Thoracic aorta (tissue), 2 donors: ENCODE measurements at places on chromosomes 5 and 9. TPM values are rescaled to one million over a fixed set of nuclear protein-coding genes. Genes with fewer than 3 reads are reported as not detected.

DNA sequence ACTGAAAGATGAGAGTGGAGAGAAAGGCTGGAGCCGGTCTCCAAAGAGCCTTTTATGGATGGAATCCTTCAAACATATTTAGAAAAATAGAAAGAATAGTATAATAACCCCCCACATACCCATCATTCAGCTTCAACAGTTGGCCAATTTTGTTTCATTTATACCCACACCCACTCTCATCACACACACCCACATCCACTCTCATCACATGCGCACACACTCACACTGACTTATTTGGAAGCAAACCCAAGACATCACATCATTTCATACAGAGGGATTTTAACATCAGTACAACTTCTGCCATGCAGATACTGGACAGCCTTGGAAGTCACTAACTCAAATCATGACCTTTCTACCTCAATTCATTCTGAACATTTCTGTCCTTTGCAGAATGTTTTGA, 72.8 kb upstream of the CPLX2 start:
- DNase-seq: no peak

- no peak for DNase-seq
Observed at GRCh38 chr5:39678534-39678933, 253.8 kb upstream of the DAB2 start.

DNA sequence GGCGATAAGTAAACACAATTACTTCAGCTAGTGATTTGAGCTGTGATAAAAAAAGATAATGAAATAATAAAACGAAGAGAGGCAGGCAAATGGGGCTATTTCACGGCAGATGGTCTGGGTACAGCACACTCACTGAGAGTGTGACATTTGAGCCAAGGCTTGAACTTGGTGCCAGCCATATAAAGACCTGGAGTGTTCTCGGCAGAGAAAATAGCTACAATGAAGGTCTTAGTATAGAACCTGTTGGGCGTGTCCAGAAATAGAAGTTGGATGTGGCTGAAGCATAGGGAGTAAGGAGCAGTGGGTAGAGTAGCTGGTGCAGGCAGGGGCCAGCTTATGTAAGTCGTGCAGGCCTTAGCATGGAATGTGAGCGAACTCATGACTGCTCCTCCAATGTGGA, 660.3 kb upstream of the WWC1 start:
- no peak for DNase-seq

DNA sequence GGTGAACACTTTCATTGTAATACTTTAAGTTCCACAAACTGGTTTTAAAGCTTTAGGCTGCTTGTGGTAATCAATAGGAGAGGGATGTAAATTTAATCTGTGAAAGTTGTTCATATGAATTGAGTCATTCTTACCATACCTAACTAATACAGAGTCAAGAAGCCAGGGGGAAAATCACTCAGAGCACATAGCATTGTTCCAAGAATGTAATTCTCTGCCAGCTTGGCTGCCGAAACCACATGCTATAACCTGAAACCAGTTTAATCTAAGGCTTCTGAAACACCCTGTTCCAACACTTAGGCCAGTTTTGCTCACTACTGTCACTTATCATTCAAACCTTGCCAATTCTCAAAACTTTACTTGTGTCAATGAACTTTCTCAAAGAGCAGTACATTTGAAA, 528.8 kb upstream of the GRAMD2B start:
- DNase-seq: no peak

DNA sequence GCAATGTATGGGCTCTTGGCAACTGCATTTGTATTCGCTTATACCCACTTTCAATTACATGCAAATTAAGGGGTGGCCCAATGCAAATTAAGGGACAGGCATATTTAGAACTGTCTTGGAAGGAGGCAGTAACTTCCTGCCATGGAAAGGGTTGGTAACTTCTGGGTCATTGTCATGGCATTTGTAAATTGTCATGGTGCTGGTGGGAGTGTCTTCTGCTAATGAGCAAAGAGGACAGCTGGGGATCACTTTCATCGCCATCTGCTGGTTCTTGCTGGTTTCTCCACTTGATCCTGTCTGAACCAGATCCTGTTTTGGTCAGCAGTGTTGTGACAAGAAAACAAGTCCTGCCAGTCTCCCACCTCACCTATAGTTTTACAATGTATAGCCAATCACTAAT, 23.3 kb upstream of the UGT3A2 start:
- DNase-seq: no peak

DNA sequence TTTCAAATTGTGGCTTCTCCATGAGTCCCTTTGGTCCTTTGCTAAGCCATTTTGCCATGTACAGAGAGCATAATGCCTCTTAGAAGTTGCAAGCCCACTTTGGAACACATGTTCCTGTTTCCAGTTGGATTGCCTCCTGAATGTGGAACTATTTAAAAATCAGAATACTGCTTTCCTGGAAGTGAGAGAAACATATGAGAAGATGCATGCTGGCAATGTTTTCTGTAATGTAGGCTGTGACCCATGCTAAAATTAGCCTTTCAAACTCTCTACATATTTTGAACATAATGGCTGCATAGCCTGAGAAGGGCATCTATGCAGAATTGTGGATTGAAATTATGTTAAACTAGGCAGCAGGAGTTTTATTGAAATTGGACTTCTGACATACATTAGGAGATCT, 175.5 kb upstream of the PAPPA start:
- DNase-seq: no peak

GRCh38 chr5:142531977-142532780, 153.7 kb downstream of the FGF1 start:
- DNase-seq: no peak

DNA sequence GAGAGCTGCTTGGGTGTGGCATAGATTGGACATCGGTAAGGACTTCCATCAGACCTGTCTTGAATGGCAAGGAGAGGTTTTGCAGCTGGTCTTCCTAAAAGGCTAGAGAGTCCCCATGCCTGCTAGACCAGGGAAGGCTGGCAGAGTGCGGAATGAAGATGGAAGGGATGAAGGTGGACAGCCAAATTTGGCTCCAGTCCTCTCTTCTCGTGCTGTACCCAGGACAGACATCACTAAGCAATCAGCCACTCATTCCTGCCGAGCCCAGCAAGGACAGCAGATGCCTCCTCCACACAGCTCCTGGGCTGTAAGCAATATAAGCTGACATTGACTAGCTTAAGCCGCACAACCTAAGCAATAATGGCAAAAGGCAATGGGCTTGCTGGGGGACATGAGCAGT, 112.0 kb downstream of the OLFM1 start:
- no peak for DNase-seq

- DNase-seq: no peak
Observed at GRCh38 chr5:127785098-127785927, 82.1 kb downstream of the CCDC192 start.

GRCh38 chr9:135587658-135588057, 26.1 kb downstream of the PAEP start:
- DNase-seq: no peak

Gene TSSK1B
- total RNA-seq: not detected

Gene ZNF608
- total RNA-seq: 13.5 TPM

Gene PCDHGA11
- total RNA-seq: 10.4 TPM

Gene SPINK13
- total RNA-seq: not detected

Gene OR13C5
- total RNA-seq: not detected

Gene SPATA31D4
- total RNA-seq: not detected

Gene IFNA2
- not detected for total RNA-seq

Gene HNRNPAB
- total RNA-seq: 124 TPM

Gene IRX2
- 0.28 TPM for total RNA-seq

Gene FGF10
- 6.0 TPM for total RNA-seq

Gene RNF183
- not detected for total RNA-seq

Gene SEMA6A
- 7.4 TPM for total RNA-seq

Gene CENPK
- total RNA-seq: 1.1 TPM
